ENCODE measurements at places on chromosomes 16 and 17. TPM values are rescaled to one million over a fixed set of nuclear protein-coding genes. Genes with fewer than 3 reads are reported as not detected.
A peak's percentile ranks its signal among the peaks of the same experiment; 100 is the strongest.

DNA sequence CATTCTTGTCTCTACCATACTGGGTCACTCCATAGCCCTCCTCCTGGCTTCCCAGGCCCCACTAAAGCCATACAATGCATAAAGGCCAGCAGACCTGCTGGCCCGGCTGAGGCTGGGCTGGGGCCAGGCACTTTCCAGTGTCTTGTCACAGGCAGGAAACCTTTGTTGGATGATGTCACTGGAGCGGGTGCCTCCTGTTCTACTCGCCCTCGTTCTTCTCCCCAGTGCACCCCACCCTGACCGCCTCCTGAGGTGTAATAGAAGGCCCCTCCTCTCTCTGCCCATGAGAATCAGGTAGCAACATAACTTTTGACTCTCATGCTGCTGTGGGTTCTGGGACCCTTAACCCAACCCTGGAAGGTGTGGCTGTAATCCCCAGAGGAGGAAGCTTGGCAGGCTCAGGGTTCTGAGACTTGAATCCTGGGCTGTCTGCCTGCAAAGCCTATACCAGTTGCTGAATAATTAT lies 54.2 kb upstream of the IL34 start:
- H3K27ac ChIP-seq: no peak overlapping the region
- DNase-seq: no peak
- H3K4me3 ChIP-seq: no peak overlapping the region
- H3K36me3 ChIP-seq: no peaks in the 10 kb centered on the region
- H3K27me3 ChIP-seq: peaks cover 1% of the 10 kb centered on the region

GRCh38 chr16:67240506-67240905 lies 6.8 kb downstream of the FHOD1 start:
- peaks cover 46% of the 10 kb centered on the region for H3K36me3 ChIP-seq
- no peak for DNase-seq
- H3K27ac ChIP-seq: no peak overlapping the region
- H3K27me3 ChIP-seq: no peaks in the 10 kb centered on the region
- no peak overlapping the region for H3K4me3 ChIP-seq
- H3K4me1 ChIP-seq: peaks cover 40% of the 10 kb centered on the region

GRCh38 chr17:78567991-78568390 lies 9.2 kb downstream of the DNAH17 start:
- no peaks in the 10 kb centered on the region for H3K36me3 ChIP-seq
- H3K4me3 ChIP-seq: no peak overlapping the region
- no peak for DNase-seq
- no peaks in the 10 kb centered on the region for H3K4me1 ChIP-seq
- H3K27me3 ChIP-seq: no peaks in the 10 kb centered on the region
- H3K27ac ChIP-seq: no peak overlapping the region

DNA sequence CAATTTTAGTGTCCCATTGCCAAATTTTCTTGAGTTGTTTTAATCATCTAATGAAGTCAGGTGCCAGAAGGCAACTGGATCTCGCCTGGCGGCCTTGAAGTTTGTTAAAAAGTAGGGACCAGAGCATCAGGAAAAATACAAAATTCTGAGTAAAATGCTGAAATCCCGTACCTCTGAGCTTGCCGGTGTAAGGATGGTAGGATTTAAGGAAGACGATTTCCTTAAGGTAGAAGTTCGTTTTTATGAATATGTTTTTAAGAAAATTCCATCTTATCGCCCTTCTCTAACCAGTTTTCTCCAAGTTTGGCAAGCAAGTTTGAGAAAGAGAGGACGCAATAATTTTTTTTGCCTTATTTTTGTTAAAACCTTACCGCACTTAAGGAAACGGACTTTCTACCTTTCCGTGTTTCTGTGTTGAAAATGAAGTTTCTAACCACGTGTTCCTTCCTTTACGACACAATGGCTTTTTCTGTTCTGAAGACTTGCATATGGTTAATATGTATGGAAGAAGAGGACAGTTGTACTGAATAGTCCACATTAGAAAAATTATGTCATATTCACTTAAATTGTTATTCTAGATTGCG lies 748 bp downstream of the ATF7IP2 start:
- H3K4me1 ChIP-seq: peaks cover 43% of the 10 kb centered on the region
- H3K36me3 ChIP-seq: peaks cover 49% of the 10 kb centered on the region
- DNase-seq: no peak
- H3K4me3 ChIP-seq: peak overlapping the region; percentile 97
- peak overlapping the region; percentile 95 for H3K27ac ChIP-seq
- no peaks in the 10 kb centered on the region for H3K27me3 ChIP-seq

GRCh38 chr16:67770346-67770991 lies 35.9 kb downstream of the RANBP10 start:
- no peak overlapping the region for H3K4me3 ChIP-seq
- no peaks in the 10 kb centered on the region for H3K27me3 ChIP-seq
- H3K4me1 ChIP-seq: peaks cover 3% of the 10 kb centered on the region
- H3K27ac ChIP-seq: no peak overlapping the region
- peaks cover 22% of the 10 kb centered on the region for H3K36me3 ChIP-seq

- no peak overlapping the region for H3K4me3 ChIP-seq
- peak overlapping the region; percentile 38 for H3K27ac ChIP-seq
- DNase-seq: no peak
- H3K27me3 ChIP-seq: peaks cover 9% of the 10 kb centered on the region
Measured at GRCh38 chr16:87926246-87927194, 9.8 kb downstream of the CA5A start.

- no peak for DNase-seq
- H3K36me3 ChIP-seq: no peaks in the 10 kb centered on the region
- no peaks in the 10 kb centered on the region for H3K4me1 ChIP-seq
- H3K27ac ChIP-seq: no peak overlapping the region
Measured at GRCh38 chr17:81197409-81197795, 25.4 kb downstream of the CEP131 start.

DNA sequence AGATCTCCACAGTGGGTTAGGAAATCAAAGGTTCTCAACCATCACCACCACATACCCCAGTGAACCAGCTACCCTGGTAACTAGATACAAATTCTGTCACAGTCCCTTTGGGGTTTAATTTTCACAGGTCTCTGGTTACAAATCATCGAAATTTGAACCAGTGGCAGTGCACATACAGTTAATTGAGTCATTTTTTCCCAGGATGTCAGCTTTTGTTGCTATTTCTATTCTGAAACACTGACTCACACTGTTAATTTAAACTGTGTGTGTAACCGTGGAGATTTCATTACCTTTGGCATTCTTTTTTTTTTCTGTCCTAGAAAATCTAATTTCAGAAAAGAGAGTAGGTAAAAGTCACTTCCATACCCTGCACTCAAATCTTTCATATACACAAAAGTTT lies 511.5 kb downstream of the TOX3 start:
- H3K4me1 ChIP-seq: no peaks in the 10 kb centered on the region
- H3K4me3 ChIP-seq: no peak overlapping the region
- H3K27me3 ChIP-seq: no peaks in the 10 kb centered on the region
- H3K27ac ChIP-seq: no peak overlapping the region
- H3K36me3 ChIP-seq: no peaks in the 10 kb centered on the region

- H3K4me3 ChIP-seq: no peak overlapping the region
- H3K36me3 ChIP-seq: no peaks in the 10 kb centered on the region
- DNase-seq: no peak
- no peak overlapping the region for H3K27ac ChIP-seq
- H3K4me1 ChIP-seq: no peaks in the 10 kb centered on the region
Measured at GRCh38 chr17:28142305-28142704, 99.8 kb downstream of the NLK start.

DNA sequence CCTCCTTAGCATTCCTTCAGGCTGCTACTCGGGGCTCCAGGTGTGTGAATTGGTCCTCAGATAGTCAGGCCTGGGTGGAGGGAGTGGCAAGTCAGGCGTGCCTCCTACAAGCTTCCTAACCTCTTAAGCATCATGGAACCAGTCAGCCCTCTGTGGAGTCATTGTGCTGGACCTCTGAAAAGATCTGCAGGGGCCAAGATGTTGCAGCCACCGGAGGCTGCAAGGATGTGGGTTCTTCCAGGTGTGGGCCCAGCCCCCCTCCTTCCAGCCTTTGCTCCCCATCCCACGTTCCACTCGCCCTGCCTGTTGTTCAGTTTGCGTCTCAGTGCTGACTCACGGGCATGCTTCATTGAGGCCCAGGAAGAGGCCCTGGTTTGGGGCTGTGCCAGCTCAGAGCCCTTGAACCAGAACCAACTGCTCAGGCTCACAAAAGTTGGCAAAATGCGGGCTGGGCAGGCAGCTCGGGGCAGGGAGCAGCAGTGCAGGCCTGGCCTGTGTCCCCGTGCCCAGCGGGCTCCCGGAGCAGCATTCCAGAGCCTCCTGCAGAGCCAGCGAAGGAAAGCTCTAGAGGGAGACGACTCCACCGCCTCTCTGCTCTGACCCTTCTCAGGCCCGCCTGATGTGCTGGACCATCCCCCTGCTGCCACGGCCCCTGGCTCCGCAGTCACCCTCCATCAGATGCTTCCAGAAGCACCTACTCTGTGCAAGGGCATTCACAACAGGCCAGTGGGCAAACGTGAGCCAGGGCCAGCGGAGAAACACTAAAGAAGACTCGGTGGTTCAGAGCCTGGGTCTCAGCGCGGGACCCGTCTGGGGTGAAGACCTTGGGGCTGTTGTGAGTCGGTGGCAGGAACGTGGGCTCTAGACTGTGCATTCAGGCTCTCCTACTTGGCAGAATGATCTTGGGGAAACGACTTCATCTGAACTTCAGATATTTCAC lies 7.5 kb downstream of the LDHD start:
- DNase-seq: peak; percentile 29
- no peaks in the 10 kb centered on the region for H3K27me3 ChIP-seq
- peaks cover 53% of the 10 kb centered on the region for H3K4me1 ChIP-seq
- peaks cover 32% of the 10 kb centered on the region for H3K36me3 ChIP-seq
- H3K4me3 ChIP-seq: peak overlapping the region; percentile 64

DNA sequence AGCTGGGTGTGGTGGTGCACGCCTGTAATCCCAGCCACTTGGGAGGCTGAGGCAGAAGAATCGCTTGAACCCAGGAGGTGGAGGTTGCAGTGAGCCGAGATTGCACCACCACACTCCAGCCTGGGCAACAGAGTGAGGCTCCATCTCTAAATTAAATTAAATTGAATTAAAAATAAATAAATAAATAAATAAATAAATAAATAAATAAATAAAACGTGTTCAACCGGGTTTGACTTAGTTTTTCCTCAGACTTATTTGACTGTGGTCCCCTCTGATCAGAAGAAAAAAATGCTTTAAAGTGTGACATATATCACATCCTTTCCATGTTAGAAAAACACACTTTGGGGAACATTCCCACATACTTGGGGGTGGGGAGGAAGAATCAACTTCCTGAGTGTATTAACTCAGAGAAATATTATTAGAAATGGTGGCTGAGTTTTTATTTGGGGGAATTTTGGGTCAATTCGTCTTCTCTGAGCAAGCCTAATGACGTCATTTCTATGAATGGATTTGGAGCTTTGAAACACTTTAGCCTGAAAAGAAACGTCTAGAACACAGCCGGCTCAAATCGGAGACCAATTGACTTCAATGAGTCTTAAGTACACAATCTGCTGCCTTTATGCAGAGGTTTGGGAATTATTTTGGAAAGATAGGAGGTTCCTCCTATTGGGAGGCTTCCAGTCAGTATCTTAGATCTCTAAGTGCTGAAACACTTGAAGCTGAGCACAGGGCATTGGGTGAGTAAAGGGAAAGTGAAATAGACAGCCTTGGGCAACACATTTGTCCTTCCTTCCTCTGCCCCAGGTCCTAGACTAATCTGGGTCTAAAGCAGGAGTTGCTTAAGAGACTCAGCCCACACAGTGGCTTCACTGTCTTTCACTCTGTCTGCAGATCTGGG lies 132.6 kb downstream of the PITPNC1 start:
- peaks cover 3% of the 10 kb centered on the region for H3K36me3 ChIP-seq
- peaks cover 2% of the 10 kb centered on the region for H3K4me1 ChIP-seq
- peaks cover 4% of the 10 kb centered on the region for H3K27me3 ChIP-seq
- no peak overlapping the region for H3K27ac ChIP-seq
- H3K4me3 ChIP-seq: no peak overlapping the region

DNA sequence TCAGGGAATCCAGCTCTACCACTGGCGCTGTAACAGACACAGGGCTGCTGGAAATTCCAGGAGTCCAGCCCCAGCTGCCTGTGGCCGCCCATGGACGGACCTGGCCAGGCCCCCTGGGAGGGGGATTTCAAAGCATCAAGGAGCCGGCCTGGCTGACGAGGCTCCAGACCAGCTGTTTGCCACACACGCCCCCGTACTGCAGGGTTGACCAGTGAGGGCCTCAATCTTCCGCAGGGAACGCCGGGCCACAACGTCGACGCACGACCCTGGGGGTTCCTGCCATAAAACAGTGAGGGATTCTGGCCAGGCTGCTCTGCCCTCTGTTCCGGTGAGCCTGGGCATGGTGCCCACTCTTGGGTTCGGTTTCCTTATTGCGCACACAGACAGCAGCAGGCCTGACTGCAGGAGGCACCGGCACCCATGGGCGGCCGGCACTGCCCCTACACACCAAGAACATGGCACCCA lies 3.7 kb downstream of the LMF1 start:
- no peak overlapping the region for H3K27ac ChIP-seq
- peaks cover 24% of the 10 kb centered on the region for H3K4me1 ChIP-seq
- peaks cover 38% of the 10 kb centered on the region for H3K36me3 ChIP-seq
- DNase-seq: no peak

- no peak overlapping the region for H3K27ac ChIP-seq
- DNase-seq: no peak
- no peaks in the 10 kb centered on the region for H3K27me3 ChIP-seq
- H3K36me3 ChIP-seq: no peaks in the 10 kb centered on the region
- H3K4me3 ChIP-seq: no peak overlapping the region
- peaks cover 9% of the 10 kb centered on the region for H3K4me1 ChIP-seq
Measured at GRCh38 chr16:16988963-16989362, 481.8 kb downstream of the XYLT1 start.

DNA sequence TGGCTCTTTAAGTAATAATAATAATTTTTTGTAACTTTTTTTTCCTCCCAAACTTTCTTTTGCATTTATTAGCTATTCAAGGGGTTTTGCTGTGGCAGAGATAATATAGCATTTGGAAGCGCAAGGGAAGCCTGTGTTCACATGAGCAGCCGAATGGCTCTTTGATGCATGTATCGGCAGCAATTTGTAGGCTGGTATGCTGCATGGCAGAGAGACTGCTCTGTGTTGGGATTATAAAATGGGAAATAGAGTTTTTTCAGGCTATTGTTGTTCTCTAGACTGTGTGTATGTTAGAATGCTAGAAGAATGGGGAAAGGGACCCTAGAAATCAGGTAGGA lies 94.6 kb upstream of the SALL1 start:
- H3K4me1 ChIP-seq: no peaks in the 10 kb centered on the region
- no peak overlapping the region for H3K4me3 ChIP-seq
- no peaks in the 10 kb centered on the region for H3K27me3 ChIP-seq
- no peak overlapping the region for H3K27ac ChIP-seq
- no peak for DNase-seq
- H3K36me3 ChIP-seq: no peaks in the 10 kb centered on the region

- peak overlapping the region; percentile 89 for H3K27ac ChIP-seq
- peak overlapping the region; percentile 91 for H3K4me3 ChIP-seq
- peaks cover 11% of the 10 kb centered on the region for H3K27me3 ChIP-seq
Measured at GRCh38 chr17:7834542-7834956, 532 bp downstream of the KDM6B start.

SMYD4 gene
- 26.9 TPM for total RNA-seq

QRICH2 gene
- total RNA-seq: 1.7 TPM

NLE1 gene
- total RNA-seq: 38.8 TPM

ZNF267 gene
- 58.5 TPM for total RNA-seq

DOC2B gene
- total RNA-seq: 0.30 TPM

ITGAX gene
- 56.2 TPM for total RNA-seq

BEAN1 gene
- not detected for total RNA-seq

PRR29 gene
- 0.18 TPM for total RNA-seq

KRT24 gene
- total RNA-seq: not detected

SEZ6L2 gene
- 0.55 TPM for total RNA-seq

MT3 gene
- total RNA-seq: 7.9 TPM

TRIM72 gene
- total RNA-seq: 0.11 TPM

CAPN15 gene
- 103 TPM for total RNA-seq

CRHR1 gene
- not detected for total RNA-seq

NPIPB4 gene
- 190 TPM for total RNA-seq

HOXB5 gene
- total RNA-seq: not detected

RPTOR gene
- 59.9 TPM for total RNA-seq
